Body of pancreas (tissue), 4 donors: ENCODE measurements at places on chromosomes 4 and X. TPM values are rescaled to one million over a fixed set of nuclear protein-coding genes. Genes with fewer than 3 reads are reported as not detected.

DNA sequence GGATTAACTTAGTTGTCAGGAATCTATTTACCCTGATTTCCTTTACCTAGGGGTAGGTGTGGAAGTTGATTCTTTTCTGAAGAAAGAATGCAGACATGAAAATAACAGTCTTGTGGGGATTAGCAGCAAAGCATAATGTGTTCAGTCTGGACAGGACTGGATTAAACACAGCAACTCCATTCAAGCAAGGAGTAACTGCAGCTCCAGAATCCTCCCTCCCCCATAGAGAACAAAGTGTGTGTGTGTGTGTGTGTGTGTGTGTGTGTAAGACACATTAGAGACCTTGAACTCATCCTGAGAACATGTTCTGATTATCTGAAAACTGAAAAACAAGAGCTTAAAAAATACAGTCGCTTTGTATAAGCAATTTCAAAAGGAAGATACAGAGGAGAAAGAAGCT, 9.3 kb downstream of the C4orf54 start:
- no peak for DNase-seq

DNA sequence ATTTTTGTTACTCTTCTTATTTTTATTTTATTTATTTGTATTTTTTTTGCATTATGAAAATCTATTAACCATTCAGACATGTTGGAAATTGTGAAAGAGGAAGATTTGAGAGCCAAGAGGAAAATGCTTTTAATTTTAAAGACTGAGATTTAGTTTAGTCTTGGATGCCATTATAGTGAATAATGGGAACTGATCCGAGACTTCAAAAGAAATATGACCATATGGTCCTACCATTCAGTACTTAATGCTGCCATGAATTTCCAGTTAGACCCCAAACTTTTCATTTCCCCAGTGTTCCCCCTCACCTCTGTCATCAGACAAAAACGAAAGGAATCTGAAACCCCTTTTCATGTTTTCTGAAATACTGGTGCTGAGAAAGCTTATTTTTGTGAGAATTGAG, 95.5 kb downstream of the TENM3 start:
- DNase-seq = no peak

DNA sequence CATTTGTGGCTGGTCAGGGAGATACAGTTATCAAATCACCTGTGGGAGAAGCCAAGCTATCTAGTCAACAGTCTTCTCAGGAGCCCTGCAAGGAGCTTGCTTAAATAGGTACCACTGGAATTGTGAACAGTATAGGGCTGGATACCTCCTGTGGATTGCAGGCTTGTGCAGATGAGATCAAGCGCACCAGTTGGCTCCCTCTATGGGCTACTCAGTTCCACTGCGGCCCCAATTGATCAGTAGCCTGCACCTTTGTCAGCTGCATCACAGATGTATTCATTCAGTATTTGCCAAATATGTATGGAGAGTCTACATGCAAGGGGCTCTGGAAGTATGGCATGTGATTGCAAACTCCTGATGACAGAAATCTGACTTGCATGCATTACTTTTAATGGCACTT, 28.6 kb downstream of the TEX13A start:
- no peak for DNase-seq

DNA sequence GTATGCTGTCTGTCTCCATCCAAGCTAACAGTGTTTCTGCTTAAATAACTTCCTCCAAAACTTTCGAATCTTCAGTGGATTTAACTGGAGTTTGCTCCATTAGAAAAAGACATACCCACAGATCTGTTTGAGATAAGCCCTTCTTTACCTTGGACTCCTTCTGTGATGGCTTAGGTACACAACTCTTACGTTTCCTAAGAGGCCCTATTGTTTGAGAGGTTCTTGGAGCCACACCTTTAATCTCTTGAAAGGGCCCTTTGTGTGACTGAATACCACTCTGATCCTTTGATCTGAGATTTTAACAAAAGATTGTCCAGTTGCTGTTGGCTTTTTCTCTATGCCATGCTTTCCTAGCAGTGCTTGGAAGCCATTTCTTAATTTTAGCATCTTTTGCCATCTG, 92.5 kb downstream of the AKAP4 start:
- DNase-seq = no peak

- DNase-seq = no peak
Observed at GRCh38 chrX:1075741-1076140, 136.7 kb downstream of the CRLF2 start.

DNA sequence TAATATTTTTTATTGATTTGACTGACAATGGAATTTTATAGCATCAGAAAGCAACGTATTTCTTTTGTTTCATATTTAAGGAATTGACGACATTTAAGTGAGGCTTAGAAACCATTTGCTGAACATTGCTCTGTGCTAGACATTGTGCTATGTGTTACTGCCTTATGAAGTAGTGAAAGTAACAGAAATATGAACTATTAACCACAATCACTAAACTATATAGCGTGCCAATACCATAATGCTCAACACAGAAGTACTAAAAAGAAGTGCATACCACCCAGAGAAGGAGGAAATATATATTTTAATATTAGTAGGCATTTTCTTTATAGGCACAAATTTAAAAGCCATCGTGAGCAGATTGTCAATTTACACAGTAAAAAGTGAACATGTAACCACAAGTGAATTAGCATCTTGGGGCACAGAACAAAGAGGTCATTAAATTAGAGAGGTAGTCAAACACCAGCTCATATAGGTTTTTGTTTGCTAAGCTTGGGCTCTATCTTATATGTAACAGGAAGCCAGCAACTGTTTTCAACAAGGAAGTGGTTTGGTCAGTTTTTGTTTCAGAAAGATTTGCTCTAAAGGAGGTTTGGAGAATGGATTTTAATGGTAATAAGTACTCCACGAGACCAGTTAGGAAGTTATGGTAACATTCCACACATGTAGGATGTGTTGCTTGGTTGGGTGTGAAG, 270.7 kb downstream of the GRXCR1 start:
- no peak for DNase-seq

DNA sequence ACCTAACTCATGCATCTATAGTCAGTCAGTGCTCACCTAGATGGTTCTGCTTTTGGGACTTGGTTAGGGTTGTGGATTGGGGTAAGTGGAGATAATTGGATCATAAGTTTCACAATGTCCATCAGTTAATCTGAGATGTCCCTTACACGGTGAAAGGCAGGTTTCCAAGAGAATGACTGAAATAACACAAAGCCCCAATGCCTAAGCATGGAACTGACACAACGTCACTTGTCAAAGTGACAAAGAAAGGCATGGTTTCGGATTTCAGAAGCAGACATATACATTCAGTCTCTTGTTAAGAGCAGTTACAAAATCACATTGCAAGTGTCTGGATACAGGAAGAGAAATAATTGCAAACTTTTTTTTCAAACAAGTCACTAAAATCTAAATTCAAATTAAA, 1456.9 kb downstream of the TECRL start:
- no peak for DNase-seq

DNA sequence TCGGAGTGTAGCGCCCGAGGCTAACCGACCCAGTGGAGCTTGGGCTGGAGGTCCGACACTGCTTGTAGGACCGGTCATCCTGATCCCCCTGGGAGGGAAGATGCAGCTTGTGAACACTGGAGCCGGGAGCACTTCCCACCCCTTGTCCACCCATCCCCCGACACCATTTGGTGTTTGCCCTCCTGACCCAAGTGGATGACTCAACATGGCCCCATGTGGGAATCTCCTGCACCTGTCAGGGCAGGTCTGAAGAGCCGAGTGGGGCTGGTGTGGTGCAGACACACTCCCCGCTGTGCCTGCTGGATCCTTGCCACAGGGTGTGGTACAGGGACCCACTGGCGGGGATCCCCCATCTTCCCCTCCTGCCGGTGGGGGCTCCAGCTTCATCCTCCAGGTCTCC, 90.0 kb upstream of the AFAP1 start:
- no peak for DNase-seq

DNA sequence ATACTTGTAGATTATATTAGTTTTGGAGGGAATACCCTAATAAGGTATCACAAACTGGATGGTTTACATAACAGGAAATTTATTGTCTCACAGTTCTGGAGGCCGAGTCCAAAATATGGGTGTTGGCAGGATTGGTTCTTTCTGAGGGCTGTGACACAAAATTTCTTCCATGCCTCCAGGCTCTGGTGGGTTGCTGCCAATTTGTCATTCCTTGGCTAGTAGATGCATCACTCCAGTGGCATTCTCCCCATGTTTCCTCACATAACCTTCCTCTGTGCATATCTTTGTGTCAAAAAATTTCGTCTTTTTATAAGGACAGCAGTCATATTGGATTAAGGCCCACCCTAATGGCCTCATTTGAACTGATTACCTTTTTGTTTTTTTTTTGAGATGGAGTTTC, 49.3 kb downstream of the APELA start:
- DNase-seq = no peak

GRCh38 chr4:11544211-11544610, 115.5 kb upstream of the HS3ST1 start:
- DNase-seq = no peak

- peak; percentile 16 for DNase-seq
Observed at GRCh38 chr4:7892212-7893019, 47.2 kb downstream of the AFAP1 start.

- DNase-seq = no peak
Observed at GRCh38 chrX:16839219-16839851, 30.8 kb downstream of the RBBP7 start.

- DNase-seq = no peak
Observed at GRCh38 chrX:39144323-39144722, 343.1 kb downstream of the MID1IP1 start.

- DNase-seq = no peak
Observed at GRCh38 chr4:4820261-4820660, 39.2 kb upstream of the MSX1 start.

DNA sequence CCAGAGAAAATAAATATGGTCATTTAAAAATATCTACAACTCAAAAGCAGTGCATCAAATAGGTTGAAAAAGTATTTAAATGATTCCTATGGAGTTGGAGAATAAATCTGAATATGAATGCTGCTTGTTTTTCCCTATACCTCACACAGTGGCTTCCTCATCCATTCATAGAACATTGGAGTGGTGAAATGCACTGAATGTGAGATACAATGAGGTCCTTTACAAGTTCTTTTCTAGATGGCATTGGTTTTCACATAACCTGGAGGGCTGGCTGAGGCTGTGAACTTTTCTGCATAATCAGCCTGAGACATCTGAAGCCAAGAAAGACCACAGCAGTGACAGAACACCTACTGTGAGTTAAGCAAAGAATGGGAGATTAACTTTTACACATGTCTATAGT, 279.1 kb upstream of the NRK start:
- DNase-seq = no peak

- DNase-seq = no peak
Observed at GRCh38 chr4:47737326-47737725, 100.5 kb downstream of the CORIN start.

- DNase-seq = no peak
Observed at GRCh38 chrX:40392599-40392998, 188.2 kb upstream of the ATP6AP2 start.

- DNase-seq = peak; percentile 83
Observed at GRCh38 chr4:86972997-86973396, 38.2 kb downstream of the AFF1 start.

DNA sequence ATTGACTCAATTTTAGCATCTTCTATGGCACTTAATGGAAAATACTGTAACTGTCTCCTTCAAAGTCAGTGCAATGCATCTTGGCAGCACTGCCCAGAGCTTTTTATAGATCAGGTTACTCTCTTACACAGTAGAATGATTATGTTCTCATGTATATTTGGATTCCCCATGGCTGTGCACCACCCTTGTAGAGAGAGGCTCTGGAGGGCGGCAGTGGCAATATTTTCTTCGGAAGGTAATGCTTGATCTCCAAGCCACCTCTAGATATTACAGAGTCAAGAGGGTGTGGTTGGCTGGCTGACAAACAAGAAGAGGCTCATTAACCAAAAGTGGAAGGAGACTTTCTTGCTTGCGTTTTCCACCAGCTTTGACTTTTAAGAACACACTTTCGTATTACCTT, 72.8 kb upstream of the ARSJ start:
- DNase-seq = no peak

DNA sequence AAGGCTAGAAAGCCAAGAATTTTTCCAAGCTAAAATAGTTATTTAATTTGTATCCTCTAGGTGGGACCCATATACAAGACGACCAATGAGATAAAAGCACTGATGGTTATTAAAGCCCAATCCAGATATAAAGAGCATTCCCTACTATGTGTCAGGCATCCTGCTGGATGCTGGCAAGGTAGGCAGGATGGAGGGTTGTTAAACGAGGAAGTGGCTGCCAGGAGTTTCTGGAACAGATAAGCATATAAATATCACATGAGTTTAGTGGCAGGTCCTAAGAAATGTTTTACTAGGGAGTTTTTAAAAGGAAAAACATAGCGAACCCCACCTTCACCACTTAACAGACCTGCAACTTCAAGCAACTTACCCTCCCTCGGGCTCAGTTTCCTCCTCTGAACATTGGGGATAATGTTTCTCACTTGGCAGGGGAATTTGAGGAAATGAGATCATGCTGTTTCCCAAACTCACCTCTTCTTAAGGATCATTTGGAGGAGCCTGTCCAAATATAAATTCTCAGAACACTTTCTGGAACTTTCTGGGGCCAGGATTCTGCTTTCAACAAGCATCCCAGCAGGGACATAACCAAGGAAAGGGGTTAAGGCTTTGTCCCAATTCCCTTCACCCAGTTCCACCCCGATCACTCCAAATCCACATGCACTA, 94.3 kb upstream of the LDB2 start:
- DNase-seq = no peak

DNA sequence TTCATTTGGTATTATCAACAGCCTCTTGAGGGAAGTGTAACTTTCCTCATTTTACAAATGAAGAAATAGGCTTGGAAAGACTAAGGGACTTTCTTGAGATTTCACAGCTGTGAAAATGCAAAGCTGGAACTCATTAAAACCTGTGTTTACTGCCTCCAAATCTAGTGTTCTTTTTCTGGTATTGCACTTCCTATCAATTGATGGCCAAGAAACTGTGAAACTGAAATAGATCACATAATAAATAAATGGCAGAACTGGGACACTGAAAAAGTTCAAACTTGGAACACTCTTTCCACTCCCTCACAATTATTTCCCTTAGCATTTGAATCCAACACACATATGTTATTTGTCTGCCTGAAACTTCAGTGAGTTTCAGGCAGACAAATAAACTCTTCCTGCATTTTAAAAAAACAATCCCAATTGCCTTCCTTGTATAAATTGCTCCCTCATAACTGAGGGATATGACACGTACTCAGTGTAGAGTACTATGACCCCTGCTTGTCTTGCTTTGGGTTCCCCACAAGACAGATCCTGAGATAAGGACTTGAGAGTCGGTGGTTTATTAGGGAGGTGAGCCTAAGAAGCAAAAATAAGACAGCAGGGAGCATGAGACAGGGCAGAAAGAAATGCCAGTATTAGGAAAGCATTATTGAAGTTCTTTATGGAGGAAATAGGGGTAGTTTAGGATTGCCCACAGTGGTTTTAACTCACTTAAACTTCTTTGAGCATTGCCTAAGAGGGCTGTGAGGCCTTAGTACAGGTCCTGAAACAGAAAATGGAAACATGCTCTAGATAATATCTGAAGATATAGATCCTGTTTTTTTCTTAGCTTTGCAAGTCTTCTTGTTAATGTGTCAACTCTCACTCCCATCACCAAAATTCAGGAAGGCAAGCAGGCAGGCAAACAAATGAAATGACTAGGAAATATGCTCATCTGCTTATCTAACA, 33.9 kb downstream of the RTL3 start:
- no peak for DNase-seq

GRCh38 chr4:74148205-74148604, 9.7 kb upstream of the MTHFD2L start:
- DNase-seq = no peak

The CTAG2 gene
- not detected for total RNA-seq

The USP9X gene
- total RNA-seq = 58.4 TPM

The PDZD4 gene
- 1.6 TPM for total RNA-seq

The RTL3 gene
- total RNA-seq = 0.52 TPM

The CXCL9 gene
- 1.0 TPM for total RNA-seq

The NPY1R gene
- total RNA-seq = 4.9 TPM
